Upper lobe of right lung (tissue), 1 donor: ENCODE measurements at places on chromosomes 2 and 18. TPM values are rescaled to one million over a fixed set of nuclear protein-coding genes. Genes with fewer than 3 reads are reported as not detected.

TGOLN2 gene
- 156 TPM for total RNA-seq

FOXI3 gene
- not detected for total RNA-seq

DNA sequence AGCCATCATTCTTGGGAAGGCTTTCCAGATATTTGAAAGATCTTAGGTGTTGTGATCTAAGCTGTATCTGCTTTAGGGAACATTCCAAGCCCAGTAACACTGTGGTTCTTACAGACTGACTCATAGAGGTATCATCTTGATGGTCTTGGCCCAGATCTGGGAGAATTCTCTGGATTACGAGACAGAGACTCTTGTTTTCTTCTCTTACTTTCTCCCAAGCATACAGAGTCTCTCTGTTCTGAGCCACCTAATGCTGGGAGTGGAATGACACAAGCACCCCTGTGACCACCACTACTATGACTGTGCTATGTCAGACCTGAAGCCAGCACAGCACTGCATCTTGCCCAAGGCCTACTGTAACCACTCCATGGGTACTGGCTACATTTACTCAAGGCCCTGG lies 81.0 kb upstream of the EPAS1 start:
- no peak for DNase-seq

DNA sequence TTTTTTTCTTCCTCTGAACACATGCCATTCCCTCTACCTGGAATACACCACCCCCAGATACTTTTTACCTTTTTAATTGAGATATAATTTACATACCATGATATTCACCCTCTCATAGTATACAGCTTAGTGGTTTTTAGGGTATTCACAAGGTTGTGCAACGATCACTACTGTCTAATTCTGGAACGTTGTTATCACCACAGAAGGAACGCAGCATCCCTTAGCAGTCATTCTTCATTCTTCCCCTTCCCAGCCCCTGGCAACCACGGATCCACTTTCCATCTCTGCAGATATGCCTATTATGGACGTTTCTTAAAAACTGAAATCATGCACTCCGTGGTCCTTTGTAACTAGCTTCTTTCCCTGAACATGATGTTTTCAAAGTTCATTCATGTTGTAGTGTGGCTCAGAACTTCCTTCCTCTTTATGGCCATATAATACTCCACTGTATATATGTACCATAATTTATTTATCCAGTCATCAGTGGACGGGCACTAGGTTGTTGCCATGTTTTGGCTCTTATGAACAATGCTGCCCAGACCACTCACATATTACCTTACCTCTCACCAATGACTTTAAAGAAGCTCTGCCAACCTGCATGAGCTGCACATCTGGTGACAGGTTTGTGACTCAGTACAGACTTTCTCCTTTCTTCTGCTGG lies 168.9 kb downstream of the CTIF start:
- no peak for DNase-seq

- no peak for DNase-seq
These were observed 12.2 kb upstream of the ANXA4 start for GRCh38 chr2:69729781-69730180.
